Calu3 (cell line): ENCODE measurements at places on chromosomes 4 and X.

DNA sequence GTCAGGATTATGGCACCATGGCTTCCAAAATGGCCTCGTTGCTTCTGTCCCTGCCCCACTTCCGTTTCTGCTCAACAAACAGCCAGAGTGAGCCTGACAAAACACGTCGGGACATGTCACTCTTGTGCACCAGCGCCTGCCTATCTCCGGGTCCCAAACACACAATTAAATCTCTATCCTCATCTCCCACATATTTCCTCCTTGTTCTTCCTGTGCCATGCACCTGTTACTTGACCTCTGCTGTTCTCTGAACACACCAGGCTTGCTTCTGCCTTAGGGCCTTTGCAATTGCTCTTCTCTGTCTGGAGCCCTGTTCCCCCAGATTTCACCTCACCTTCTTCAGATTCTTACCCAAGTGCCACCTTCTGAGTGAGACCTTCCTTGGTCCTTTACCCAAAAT lies 12.7 kb upstream of the CD38 start:
- no peak for DNase-seq

GRCh38 chrX:154804957-154805695 lies at the start of gene MPP1:
TSS of gene MPP1 (minus strand) at chrX:154805485. CDS start at chrX:154805373, 112 bp downstream.
- DNase-seq = peak; percentile 77

- no peak for DNase-seq
These were observed 23.6 kb upstream of the HGFAC start for GRCh38 chr4:3418029-3418762.

- DNase-seq = no peak
These were observed 27.9 kb upstream of the NFXL1 start for GRCh38 chr4:47942081-47942819.

DNA sequence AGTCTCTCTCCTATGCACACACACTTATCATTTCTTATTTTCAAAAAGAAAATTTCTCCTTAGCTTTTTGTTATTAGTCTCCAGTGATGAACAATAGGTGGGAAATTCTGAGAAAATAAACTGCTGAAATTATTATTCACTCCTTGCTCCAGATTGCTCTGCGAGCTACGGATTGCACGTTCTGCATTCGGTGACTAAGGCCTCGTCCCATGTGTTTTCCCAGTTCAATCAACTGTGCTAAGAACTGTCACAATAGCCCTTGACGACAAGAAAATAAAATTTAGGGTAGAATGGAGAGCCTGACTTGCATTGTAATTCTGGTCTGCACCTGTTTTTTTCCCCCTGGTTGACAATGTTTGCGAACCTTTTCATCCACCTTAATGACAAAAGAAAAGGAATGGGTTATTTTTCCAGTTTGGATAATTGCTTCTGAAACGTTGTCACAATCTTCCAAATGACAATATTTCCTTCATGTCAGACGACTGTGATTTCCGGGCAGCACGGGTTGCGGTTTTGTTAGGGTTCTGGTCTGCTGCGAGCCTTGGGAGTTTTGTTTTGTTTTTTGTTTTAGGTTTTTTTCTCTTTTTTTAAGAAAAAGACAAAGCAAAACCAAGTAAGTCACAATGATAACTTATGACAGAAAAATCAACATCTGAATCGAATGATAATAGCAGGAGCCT lies 124.5 kb upstream of the NOCT start:
- DNase-seq = no peak

DNA sequence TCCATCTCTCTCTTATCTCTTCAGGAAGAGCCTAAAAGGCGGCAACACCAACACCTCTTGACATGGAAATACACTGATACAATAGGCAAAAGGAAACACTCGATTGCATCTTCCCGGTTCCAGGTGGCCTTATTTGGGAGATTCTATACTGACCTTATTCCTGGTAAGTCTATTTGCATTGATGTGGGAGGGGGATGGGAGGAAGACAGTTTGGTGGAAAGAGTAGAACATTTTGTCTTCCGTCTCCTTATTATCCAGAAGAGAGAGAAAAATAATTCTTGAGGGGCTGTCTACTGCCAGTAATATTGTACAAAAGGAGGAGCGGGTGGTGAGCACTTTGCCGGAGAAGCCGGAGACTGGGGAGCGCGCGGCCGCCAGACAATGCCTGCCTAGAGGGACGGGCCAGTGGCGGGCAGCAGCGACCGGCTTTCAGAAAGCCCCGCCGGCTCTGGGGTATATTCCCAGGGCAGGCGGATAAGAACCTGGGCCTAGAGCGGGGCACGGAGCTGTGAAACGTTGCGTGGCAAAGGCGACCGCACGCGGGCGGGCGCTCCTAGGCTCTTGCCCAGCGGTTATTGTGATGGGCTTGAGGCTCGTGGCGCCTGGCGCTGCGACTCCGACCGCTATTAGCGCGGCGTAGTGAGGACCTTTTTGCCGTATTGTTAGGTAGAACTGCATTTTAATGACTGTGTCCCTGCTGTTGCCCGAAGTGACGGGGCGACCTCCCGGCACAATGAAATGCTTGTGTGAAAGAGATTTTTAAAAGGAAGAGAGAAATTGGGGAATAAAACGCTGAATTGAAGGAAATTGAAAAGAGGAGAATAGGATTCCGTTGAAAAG lies 518 bp downstream of the PRDM8 start:
- no peak for DNase-seq

GRCh38 chrX:115018040-115018647 lies 728 bp upstream of the IL13RA2 start:
- peak; percentile 11 for DNase-seq

GRCh38 chr4:169484485-169484884 lies 127.9 kb downstream of the NEK1 start:
- no peak for DNase-seq
